AG08396 (cell line): ENCODE measurements at places on chromosomes 1 and 21.

- no peak for DNase-seq
Measured at GRCh38 chr1:184943998-184944397, 30.3 kb downstream of the NIBAN1 start.

DNA sequence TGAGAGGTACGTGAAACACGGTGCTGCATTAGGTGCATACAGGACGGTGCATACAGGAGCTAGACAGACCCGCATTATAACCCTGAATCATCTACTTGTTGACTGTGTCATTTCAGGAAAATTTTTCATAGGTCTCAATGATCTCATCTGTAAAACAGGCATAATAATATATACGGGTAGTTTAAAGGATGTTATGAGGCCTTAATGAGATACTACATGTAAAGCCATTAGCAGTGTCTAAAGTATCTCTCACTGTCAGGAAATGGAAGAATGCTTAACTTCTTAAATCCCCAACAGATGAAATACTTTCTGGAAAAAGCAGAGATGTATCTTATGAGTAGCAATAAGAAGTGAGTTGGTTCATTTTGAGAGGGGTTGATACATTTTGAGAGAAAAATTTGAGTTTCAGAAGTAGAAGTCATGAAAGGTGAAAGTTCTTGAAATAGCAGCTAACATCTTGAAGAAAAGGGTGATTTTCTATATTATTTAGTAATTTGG is 669.6 kb downstream of the PTPRC start:
- DNase-seq: no peak

- DNase-seq: no peak
Measured at GRCh38 chr1:67855961-67856360, 22.7 kb upstream of the GNG12 start.

DNA sequence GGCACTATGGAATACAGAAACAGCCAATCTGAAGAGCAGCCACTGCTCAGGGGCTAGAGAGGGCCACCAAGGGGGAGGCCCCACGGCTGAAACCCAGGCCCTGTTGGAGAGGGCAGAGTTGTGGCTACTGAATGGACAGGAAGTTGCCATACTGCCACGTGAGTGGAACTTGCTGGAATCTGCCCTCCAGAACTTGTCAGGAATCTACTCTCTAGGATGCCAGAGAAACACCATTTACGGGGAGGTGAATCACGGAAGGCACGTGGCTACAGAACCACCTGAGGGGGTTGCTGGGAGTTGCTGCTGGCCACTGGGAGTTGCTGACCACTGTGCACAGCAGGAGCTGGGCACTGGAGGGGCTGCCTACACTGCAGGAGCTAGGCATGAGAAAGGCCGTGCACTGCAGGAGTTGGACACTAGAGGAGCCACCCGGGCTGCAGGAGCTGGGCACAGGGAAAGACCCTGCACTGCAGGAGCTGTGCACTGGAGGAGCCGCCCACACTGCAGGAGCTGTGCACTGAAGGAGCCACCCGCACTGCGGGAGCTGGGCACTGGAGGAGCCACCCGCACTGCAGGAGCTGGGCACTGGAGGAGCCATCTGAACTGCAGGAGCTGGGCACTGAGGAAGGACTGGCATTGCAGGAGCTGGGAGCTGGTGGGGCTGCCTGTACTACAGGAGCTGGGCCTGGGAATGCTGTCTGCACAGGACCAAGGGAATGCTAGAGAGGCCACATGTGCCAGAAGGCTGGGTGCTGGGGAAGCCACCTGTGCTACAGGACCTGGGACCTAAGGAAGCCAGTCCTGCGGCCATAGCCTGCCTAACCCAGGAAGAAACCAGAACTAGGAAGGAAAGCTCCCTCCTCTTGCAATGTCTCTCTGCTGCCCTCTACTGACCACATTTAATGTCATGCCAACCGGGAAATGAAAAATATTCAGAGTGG is 343.4 kb downstream of the MATN1 start:
- DNase-seq: peak; percentile 88

GRCh38 chr1:179141592-179142251 is 59.9 kb downstream of the TOR3A start:
- DNase-seq: peak; percentile 58

- no peak for DNase-seq
Measured at GRCh38 chr1:205508227-205508714, 3.8 kb downstream of the CDK18 start.

GRCh38 chr21:15203740-15204139 is 138.9 kb upstream of the NRIP1 start:
- no peak for DNase-seq

DNA sequence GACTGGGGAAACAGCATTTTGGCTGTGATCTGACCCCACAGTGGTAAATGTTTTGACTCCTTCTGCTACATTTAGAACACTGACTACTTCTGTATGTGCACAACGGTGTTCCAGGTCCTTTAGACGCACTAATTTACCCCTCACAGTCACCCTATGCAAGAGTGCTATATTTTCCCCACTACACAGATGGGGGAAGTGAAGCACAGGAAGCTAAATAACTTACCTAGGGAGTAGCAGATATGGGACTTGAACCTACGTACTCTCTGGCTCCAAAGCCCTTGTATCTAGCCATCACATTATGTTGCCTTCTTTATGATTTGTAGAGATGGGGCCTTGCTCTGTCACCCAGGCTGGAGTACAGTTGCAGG is 49.3 kb downstream of the GADD45A start:
- DNase-seq: no peak

DNA sequence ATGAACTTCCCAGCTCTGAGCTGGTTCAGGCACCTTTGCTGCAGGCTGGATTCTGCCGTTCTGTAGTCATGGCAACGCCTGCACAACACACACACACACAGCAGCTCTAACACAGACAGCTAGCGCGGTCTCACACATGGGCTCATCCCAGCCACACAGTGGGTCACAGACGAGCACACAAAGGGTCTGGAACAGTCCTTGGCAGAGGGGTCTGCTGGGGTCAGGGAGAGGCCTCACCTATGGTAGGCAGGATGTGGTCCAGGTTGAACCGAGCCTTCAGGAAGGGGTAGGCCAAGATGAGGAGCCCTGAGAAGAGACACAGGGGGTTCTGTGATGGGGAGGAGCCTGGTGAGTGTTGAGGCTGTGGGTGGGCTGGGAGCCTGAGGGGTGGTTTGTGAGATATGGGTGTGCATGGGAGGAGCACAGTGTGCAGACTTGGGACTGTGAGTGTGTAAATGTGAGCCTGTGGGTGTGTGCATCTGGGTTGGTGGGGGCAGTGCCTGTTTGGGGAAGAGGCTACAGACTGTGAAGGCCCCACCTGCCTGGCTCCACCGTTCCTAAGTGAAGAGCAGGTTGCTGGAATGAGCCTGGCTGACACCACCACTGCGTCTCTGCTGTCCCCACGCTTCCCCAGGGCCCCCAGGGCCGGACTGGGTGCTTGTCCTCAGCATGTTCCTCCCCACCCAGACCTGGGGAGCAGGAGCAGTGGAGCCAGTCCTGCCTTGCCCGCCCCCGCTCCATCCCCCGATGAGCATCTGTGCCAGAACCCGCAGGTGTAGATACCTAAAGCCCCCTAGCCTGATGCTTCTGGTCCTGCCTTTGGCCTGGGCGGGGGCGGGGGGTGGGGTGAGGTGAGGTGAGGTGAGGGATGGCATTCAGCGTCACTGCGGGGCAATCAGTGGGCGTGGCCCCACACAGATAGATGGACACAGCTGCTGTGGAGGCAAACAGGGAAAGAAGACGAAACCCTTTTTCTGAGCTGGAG is 1.5 kb downstream of the KNCN start:
- peak; percentile 81 for DNase-seq

GRCh38 chr1:15918962-15919715 is 56.8 kb downstream of the ZBTB17 start:
- peak; percentile 40 for DNase-seq

DNA sequence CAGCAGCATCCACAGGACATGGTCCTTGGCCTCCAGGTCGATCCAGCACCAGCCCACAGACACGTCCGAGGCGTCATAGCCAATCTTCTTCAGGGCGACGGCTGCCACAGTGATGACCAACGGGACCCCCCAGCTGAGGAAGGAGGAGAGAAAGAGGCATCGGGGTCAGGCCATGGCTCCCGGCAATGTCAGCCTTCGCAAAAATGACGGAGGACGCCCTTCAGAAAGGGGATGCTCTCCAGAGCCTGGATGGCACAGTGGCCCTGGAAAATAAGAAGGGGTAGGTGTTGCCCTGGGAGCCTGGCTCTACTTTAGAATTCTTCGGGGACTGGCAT is 17.6 kb downstream of the GPR157 start:
- DNase-seq: no peak

DNA sequence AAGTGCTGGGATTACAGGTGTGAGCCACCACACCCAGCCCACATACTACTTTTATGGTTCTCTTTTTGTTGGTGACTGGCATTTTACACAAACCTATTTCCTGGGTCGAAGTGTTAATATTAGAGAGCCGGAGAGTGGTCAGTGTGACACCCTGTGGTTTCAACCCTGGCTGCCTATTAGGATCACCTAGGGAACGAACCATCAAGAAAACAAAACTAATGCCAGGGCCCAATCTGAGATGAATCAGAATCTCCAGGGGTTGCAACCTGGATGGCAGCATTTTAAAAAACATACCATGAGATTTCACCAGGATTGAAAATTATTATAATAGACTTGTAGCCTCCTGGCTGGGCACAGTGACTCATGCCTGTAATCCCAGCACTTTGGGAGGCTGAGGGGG is 6.1 kb downstream of the MRPS21 start:
- DNase-seq: no peak

DNA sequence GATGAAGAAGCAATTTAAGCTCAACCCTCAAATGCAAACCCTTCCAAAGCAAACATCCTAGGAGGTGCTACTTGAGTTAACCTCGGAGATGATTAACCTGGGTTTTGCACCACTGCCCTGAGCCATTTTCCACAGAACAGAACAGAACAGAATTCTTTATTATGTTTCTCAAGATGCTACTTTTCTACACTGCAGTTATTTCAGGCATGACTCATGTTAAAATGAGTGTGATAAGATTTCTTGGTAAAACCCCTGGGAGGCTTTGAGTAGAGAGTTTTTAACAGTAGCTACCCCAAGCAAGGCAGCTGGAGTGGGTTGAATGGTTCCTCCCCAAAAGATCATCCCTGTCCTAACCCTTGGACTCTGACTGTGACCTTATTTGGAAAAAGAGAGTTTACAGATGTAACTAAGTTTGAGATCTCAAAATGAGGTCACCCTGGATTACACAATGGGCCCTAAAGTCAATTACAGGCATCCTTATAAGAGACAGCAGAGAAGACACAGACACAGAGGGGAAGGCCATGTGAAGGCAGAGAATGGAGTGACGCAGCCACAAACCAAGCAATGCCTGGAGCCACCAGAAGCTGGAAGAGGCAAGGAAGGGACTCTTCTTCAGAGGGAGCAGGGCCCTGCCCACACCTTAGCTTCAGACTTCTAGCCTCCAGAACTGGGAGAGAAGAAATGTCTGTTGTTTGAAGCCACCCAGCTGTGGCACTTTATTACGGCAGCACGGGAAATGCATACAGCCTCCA is 153.4 kb downstream of the ETS2 start:
- peak; percentile 51 for DNase-seq

DNA sequence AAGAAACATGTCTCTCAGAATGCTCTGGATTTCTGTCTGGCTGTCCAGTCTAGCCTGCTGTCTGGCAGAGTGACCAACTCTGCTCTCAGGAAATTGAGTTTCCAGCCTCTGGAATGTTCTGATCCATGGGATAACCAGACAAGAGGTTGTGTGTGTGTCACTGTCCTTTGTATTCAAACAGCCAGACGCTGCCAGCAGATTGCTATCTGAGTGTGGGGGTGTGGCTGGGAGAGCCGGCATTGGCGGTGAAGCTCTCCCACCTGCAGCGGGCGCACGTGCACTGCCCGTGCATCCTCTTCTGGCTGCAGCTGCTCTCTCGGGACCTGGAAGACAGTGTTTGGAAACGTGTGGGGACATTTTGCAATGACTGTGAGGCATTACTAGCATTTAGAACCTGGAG is 26.1 kb downstream of the PKP1 start:
- peak; percentile 27 for DNase-seq
